ENCODE measurements at places on chromosomes 16 and 17.

DNA sequence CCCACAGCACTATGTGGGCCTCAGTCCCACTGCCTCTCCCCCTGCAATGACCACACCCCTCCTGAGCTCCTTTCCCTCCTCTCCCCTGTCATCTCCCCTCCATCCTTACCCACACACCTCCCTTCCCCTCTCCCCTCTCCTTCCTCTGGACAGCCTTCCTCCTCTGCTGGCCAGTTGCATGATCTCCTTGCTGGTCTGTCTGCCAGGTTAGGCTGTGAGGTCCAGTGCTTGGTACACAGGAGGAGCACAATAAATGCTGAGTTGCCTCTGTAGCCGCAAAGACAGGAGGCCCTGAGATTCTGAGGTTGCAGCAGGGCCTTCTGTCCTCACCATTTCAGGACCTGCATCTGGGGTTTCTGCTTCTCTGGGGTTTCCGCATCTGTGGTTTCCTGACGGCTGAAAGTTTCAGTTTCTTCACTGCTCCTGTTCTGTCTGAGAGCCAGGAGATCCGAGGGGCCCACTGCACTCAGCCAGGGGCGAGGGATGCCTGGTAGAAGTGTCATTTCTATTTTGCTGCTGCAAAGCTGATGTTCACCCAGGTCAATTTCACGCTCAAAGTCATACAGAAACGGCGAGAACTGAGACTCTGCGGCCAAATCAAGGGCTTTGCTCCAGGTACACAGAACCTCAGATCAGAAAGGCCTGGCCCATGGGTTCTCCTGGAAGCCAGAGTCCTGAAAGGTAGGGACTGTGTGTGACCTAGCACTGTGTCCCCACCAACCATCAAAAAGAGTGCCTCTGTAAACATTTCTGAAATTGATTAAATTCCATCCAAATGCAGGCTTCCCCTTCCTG lies 4.6 kb upstream of the SLC12A3 start:
- H3K4me3 ChIP-seq, result peak overlapping the region; percentile 39
- H3K27me3 ChIP-seq, result no peaks in the 10 kb centered on the region

DNA sequence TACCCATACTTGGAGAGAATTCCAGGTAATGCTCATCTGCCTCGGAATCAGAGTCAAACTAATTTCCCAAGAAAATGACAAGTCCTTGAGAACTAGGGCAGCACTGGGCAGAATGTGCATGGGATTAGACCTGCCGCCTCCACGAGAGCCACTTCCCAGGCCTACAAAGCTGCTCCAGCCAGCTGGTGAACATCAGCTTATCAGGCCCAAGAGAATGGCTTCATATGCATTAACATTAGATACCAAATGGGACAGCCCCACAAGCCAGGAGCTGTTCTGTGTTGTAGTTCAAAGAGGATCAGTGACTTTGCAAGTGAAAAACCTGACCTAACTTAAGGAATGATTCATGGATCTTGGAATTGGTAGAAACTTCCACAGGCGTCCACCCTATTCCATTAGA lies 203.3 kb downstream of the CYLD start:
- no peaks in the 10 kb centered on the region for H3K36me3 ChIP-seq
- no peaks in the 10 kb centered on the region for H3K4me1 ChIP-seq
- H3K4me3 ChIP-seq, result no peak overlapping the region
- no peak overlapping the region for H3K27ac ChIP-seq
- no peak for DNase-seq
- no peaks in the 10 kb centered on the region for H3K27me3 ChIP-seq

- no peak overlapping the region for H3K4me3 ChIP-seq
- peaks cover under 1% of the 10 kb centered on the region for H3K36me3 ChIP-seq
Measured at GRCh38 chr17:31629696-31630470, 229.2 kb downstream of the COPRS start.

- no peaks in the 10 kb centered on the region for H3K36me3 ChIP-seq
- H3K27ac ChIP-seq, result no peak overlapping the region
- no peak for DNase-seq
- no peaks in the 10 kb centered on the region for H3K4me1 ChIP-seq
Measured at GRCh38 chr16:51816929-51817328, 665.9 kb upstream of the SALL1 start.

GRCh38 chr16:1691276-1691675 lies 13.2 kb downstream of the JPT2 start:
- H3K4me3 ChIP-seq, result no peak overlapping the region
- no peak for DNase-seq
- no peaks in the 10 kb centered on the region for H3K27me3 ChIP-seq
- peaks cover 52% of the 10 kb centered on the region for H3K36me3 ChIP-seq
- peaks cover 7% of the 10 kb centered on the region for H3K4me1 ChIP-seq
- no peak overlapping the region for H3K27ac ChIP-seq

GRCh38 chr16:61042737-61043136 lies 993.5 kb downstream of the CDH8 start:
- no peaks in the 10 kb centered on the region for H3K36me3 ChIP-seq
- DNase-seq, result no peak
- H3K27ac ChIP-seq, result no peak overlapping the region
- H3K4me1 ChIP-seq, result no peaks in the 10 kb centered on the region
- no peaks in the 10 kb centered on the region for H3K27me3 ChIP-seq
- H3K4me3 ChIP-seq, result no peak overlapping the region

DNA sequence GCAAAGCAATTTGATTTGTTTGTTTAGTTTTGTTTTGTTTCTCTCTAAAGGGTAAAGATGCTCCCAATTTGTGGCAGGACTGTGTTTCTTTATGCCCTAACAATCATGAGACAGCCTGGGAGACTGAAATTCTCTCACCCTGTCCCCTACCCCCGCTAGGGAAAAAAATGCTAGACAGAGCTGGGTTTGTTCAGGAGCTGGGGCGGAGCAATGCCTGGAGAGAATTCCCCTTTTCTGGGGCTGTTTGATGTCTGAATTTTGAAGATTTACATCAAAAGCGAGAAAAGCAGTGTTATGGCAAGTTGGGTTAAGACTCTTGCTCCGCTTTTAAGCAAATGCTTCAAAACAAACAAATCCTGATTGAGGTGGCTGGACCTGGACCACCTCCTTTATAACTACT lies 8.4 kb downstream of the MAF start:
- H3K4me3 ChIP-seq, result no peak overlapping the region
- H3K36me3 ChIP-seq, result peaks cover 10% of the 10 kb centered on the region
- no peak overlapping the region for H3K27ac ChIP-seq
- DNase-seq, result no peak
- H3K4me1 ChIP-seq, result peaks cover 10% of the 10 kb centered on the region
- peaks cover 56% of the 10 kb centered on the region for H3K27me3 ChIP-seq

- no peak overlapping the region for H3K27ac ChIP-seq
- no peak overlapping the region for H3K4me3 ChIP-seq
- H3K27me3 ChIP-seq, result no peaks in the 10 kb centered on the region
- no peaks in the 10 kb centered on the region for H3K4me1 ChIP-seq
- H3K36me3 ChIP-seq, result no peaks in the 10 kb centered on the region
Measured at GRCh38 chr17:17606416-17607000, 15.0 kb upstream of the PEMT start.

GRCh38 chr17:69067274-69068047 lies 6.7 kb upstream of the ABCA9 start:
- no peak for DNase-seq
- peaks cover 29% of the 10 kb centered on the region for H3K4me1 ChIP-seq
- H3K27me3 ChIP-seq, result no peaks in the 10 kb centered on the region
- H3K4me3 ChIP-seq, result no peak overlapping the region

GRCh38 chr17:37714897-37715296 lies 30.0 kb downstream of the HNF1B start:
- no peaks in the 10 kb centered on the region for H3K36me3 ChIP-seq
- peaks cover 12% of the 10 kb centered on the region for H3K4me1 ChIP-seq
- DNase-seq, result no peak
- H3K27ac ChIP-seq, result no peak overlapping the region
